ENCODE measurements at places on chromosomes 6 and 20. TPM values are rescaled to one million over a fixed set of nuclear protein-coding genes. Genes with fewer than 3 reads are reported as not detected.

DNA sequence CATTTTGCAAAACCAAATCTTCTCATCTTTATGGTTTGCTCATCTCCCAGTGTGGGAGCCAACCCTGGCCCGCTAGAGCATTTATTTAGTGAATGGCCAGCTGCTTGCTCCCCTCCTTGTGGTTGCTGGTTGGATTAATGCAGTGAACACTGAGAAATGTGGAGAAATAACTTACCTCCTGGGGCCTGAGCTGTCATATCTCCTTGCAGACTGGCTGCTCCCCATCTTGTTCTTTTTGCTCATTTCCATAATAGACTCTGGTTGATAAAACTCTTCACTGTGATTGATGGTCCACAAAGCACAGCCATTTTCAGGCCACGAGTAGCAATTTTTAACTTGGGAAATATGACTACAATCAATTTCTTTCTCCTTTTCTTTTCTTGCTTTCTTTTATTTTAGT lies 1078.5 kb upstream of the FLRT3 start:
- DNase-seq = no peak
- H3K36me3 ChIP-seq = no peaks in the 10 kb centered on the region
- no peaks in the 10 kb centered on the region for H3K4me1 ChIP-seq
- no peak overlapping the region for H3K4me3 ChIP-seq
- H3K27ac ChIP-seq = no peak overlapping the region
- H3K27me3 ChIP-seq = no peaks in the 10 kb centered on the region

Gene SAMD5
- total RNA-seq = 0.82 TPM

- no peak for DNase-seq
- H3K36me3 ChIP-seq = peaks cover 19% of the 10 kb centered on the region
- H3K4me3 ChIP-seq = no peak overlapping the region
Observed at GRCh38 chr6:30900863-30901417, 7.1 kb upstream of the GTF2H4 start.

DNA sequence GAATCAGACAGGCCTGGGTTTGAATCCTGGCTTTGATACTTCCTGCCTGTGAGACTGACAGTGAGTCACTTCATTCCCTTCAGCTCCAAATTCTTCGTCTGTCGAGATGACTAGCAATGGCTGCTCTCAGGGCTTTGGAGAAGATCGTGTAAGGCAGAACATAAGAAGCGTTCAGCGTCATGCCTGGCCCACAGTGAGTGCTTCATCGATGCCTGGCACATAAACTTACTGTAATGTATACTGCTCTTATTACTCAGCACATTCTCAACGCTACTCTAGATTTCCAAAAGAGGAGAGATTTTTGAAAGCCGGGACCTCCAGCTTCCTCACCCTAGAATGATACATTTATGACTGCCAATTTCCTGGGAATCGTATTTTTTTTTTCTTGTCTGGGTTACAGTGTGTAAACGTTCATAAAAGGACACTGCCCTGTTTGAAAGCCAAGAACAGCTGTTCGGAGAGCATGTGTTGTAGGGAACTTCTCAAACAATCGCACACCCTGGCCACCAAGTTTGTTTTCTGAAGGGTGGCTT lies 16.2 kb upstream of the BCAS1 start:
- no peaks in the 10 kb centered on the region for H3K27me3 ChIP-seq
- DNase-seq = no peak
- H3K36me3 ChIP-seq = no peaks in the 10 kb centered on the region
- no peak overlapping the region for H3K27ac ChIP-seq

Data from sigmoid colon (tissue), 7 donors.